ENCODE measurements at places on chromosomes 7 and 10. TPM values are rescaled to one million over a fixed set of nuclear protein-coding genes. Genes with fewer than 3 reads are reported as not detected.

The SPDYE2 gene
- total RNA-seq: not detected

The VWA2 gene
- not detected for total RNA-seq

The NPY gene
- total RNA-seq: not detected

The SMURF1 gene
- total RNA-seq: 39.5 TPM

The PDZD7 gene
- under 0.01 TPM for total RNA-seq

The UPK3BL1 gene
- total RNA-seq: not detected

The GBX1 gene
- total RNA-seq: 0.41 TPM

DNA sequence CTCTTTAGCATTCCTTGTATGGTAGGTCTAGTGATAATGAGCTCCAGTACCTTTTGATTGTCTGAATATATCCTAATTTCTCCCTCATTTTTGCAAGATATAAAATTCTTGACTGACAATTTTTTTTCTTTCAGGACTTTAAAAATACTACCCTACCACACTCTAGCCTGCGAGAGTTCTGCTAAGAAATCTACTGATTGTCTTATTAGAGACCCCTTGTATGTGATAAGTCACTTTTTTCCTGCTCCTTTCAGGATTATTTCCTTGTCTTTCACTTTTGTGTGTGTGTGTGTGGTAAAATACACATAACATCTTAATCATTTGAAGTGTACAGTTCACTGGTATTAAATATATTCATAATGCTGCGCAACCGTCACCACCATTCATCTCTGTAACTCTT is 68.7 kb upstream of the PPP1R9A start:
- no peak for DNase-seq

- no peak for DNase-seq
Measured at GRCh38 chr7:158072991-158073730, 514.5 kb downstream of the PTPRN2 start.

GRCh38 chr7:107711301-107711700 is 32.6 kb upstream of the CBLL1 start:
- no peak for DNase-seq

DNA sequence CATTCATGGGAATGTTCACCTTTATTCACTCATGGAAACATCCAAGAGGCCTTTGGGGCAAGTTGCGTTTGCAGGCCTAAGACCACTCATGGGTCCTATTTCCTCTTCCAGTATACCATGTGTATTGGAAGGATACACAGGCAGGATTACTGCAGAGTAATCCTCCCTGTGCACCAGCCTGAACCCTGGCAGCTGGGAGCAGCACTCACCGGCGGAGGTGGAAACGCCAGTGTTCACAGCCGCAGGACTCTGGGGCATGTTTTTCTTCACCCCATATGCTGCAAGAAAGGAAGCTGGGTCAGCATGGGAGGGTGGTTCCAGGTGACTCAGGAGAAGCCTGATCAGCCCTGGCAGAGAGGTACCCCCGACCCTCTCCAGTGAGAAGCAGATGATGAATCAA is 24.5 kb downstream of the COL17A1 start:
- no peak for DNase-seq

DNA sequence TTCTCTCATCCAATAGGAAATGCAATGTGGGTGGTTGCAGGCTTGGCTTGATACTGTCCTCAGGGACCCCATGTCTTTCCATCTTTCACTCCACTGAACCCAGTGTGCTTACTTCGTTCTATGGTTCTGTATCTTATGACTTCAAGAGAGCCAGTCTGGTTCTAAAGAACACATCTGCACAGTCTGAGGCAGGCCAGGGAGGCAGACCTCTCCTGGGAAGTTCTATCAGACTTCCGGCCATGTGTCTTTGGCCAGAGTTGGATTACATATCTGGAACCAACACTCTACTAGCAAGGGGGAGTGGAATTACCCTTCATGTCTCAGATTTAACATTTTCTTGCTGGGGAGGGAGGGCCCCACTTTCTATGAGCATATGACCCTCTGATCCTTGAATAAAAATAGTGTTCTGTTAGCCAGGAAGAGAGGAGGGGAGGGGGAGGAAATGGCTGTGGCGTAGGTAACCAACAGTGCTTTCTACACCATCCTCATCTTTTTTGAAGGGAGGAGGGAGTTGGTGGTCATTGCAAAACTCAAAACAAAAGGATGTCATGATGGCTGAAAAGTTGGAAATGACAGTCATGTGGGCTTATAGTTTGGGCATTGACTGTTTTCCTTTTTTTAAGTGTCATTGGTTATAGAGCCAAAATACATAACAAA is 370.2 kb downstream of the GATA3 start:
- DNase-seq: no peak

GRCh38 chr10:4615042-4615441 is 211.0 kb upstream of the AKR1E2 start:
- DNase-seq: no peak

- no peak for DNase-seq
Measured at GRCh38 chr10:72610466-72610865, 15.4 kb downstream of the MICU1 start.

- no peak for DNase-seq
Measured at GRCh38 chr10:123706236-123706635, 40.1 kb downstream of the GPR26 start.

DNA sequence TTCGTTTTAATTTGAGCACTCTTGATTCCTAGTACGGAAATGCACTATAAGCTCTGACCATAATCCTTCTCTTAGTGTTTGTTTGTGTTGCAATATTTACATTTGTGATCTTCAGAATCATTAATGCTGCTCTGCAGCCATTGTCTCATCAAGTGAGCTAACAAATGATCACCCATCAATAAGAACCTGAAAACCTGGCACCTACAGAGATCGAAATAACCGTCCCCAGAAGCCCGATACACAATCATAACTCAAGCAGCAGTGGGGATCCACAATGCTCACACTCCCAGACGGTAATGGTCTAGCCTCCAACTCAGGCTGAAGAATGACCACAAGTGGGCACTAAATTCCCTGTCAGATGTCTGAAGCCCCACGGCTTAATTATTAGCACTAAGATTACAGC is 156.0 kb upstream of the NFE2L3 start:
- DNase-seq: no peak

GRCh38 chr7:108028111-108028510 is 25.1 kb upstream of the LAMB1 start:
- no peak for DNase-seq

- DNase-seq: no peak
Measured at GRCh38 chr7:135936497-135937217, 40.5 kb downstream of the MTPN start.

DNA sequence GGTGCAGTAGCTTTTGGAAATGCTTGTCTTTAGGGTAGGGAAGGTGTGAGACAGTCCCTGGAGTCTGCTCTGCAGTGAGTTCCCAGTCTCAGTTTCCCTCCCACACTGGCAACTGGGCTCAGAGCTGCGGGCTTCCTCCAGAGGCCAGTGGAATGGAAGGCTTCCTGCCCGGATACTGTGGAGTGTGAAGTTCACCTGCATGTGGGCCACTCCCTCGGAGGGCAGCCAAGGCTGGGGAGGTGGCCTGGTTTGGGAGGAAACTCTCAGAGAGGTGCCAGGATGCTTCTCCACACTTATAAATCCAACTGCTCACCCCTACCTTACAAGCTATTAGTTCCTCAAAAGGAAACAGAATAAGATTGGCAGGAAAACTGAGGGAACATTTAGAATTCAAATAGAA is 18.1 kb upstream of the UBE2H start:
- DNase-seq: no peak

DNA sequence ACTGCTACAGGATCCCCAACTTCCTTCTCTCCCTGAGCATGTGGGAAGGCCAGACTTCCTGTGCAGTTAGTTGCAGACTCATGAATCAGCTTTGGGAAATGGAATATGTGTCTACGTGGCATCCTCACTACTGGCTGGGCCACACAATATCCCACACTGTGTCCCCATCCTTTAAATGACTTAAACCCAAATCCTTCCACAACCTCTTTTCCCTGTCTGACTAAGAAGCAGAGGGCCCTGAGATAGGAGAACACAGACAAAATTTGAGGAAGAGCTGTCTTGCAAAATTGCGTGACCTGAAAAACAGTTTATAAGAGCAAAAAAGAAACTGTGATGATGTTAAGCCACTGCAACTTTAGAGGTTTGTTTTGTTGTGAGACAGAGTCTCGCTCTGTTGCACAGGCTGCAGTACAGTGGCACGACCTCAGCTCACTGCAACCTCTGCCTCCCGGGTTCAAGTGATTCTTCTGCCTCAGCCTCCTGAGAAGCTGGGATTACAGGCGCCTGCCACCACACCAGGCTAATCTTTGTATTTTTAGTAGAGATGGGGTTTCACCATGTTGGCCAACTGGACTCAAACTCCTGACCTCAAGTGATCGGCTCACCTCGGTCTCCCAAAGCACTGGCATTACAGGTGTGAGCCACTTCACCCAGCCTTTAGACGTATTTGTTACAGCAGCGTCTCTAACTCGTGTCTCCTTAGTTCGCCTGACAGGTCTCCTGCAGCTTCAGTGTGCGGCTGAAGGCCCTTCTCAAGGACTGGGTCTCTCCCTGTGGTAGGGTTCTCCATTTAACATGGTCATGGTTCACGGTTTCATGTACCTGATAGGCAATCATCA is 46.9 kb upstream of the SFMBT2 start:
- no peak for DNase-seq

- DNase-seq: no peak
Measured at GRCh38 chr10:122141821-122142640, 129.1 kb upstream of the BTBD16 start.

- no peak for DNase-seq
Measured at GRCh38 chr7:45064047-45064725, 24.6 kb downstream of the NACAD start.

DNA sequence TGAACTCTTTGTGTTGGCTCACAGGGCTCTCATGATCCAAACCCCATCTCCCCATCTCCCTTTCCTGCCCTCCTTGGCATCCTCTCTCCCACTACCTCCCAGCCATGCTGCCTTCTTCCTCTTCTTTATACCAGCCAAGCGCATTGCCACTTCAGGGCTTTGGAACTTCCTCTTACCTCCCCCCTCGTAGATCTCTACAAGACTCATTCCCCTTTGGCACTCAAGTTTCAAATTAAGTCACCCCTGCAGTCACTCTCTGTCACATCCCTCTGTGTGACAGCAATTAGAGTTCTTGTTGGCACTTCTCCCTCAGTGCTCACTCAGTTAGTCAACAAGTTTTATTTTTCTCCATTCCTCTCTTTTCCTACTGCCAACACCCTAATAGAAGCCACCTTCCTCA is 20.8 kb upstream of the NRP1 start:
- DNase-seq: no peak
